Stimulated activated CD4-positive, alpha-beta T cell treated with anti-CD3 and anti-CD28 coated beads, Interleukin-2, amount 100 ng/mL, for 4 hours (primary cell): ENCODE measurements at places on chromosomes 5 and 9.

DNA sequence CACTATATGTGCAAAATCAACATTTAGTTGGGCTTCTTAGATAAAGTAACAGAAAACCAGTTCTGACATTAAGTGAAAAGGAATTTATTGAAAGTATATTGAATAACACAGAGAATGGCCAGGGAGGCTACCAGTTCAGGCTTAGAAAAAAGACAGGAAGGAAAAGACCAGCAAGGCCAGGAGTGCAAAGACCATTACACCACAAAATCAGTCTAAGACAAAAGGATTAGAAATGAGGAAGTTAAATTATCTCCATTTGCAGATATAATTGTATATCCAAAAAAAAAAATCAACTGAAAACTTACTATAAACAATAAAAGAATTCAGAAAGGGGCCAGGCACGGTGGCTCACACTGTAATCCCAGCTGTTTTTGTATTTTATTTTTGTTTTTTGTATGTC, 4.8 kb upstream of the TEX10 start:
- no peak for DNase-seq

GRCh38 chr9:99807276-99807852, 14.3 kb upstream of the NR4A3 start:
- peak; percentile 54 for DNase-seq

- DNase-seq = no peak
These were observed 57.8 kb downstream of the IZUMO3 start for GRCh38 chr9:24487946-24488345.

- DNase-seq = no peak
These were observed 43.8 kb downstream of the ACTL7B start for GRCh38 chr9:108811944-108812343.

- DNase-seq = no peak
These were observed 1267.5 kb upstream of the CDH9 start for GRCh38 chr5:28305891-28306290.

GRCh38 chr9:37966412-37967013, 62.6 kb upstream of the SLC25A51 start:
- DNase-seq = no peak

- no peak for DNase-seq
These were observed 40.0 kb downstream of the CDK5RAP2 start for GRCh38 chr9:120539951-120540350.

- no peak for DNase-seq
These were observed 38.9 kb downstream of the PAM start for GRCh38 chr5:102794047-102794446.

DNA sequence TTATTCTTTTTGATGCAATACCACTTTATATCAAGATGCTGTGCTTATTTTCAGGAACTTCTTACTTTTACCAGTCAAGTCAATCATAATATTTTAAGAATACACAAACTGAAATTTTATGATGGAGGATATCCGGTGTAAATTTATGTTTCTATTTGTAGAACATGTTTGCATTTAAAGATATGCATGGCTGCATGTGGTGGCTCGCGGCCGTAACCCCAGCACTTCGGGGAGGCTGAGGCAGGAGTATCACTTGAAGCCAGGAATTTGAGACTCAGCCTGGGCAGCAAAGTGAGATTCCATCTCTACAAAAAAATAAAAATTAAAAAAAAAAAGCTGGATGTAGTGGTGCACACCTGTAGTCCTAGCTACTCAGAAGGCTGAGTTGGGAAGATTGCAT, 73.5 kb upstream of the ALDH1A1 start:
- DNase-seq = no peak

- DNase-seq = no peak
These were observed 567.1 kb downstream of the CSNK1G3 start for GRCh38 chr5:124079062-124079461.

DNA sequence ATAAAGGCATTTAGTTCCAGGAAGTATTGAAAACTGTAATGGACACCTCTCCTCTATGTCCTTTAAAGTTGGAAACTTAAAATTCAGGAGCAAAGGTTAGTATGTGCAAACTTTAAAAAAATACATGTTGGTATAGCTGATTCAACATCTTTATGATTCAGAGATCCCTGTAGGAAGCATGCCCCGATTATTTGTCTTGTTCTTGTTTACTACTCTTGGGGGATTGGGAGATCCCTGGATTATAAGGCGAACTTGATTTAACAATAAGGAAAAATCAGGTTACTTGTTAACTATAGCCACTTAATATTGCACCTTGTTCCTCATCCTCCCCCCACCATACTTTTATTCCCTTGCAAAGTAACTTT, 1.7 kb downstream of the F2RL1 start:
- no peak for DNase-seq

DNA sequence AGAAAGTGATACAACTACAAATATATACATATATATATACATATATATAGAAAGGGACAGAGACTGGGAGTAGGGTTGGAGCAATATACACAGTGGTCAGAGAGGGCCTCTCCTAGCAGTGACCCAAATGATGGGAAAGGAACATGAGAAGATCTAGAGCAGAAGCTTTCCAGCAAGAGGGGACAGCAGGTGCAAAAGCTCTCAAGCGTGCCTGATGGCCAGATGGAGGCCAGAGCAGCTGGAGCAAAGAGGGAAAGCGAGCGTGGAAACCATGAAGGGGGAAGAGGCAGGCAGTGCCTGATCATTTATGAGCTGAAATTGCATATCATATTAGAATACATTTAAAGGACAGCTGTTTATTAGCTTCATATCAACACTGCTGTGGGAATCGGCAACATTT, 7.6 kb upstream of the GRPEL2 start:
- no peak for DNase-seq

DNA sequence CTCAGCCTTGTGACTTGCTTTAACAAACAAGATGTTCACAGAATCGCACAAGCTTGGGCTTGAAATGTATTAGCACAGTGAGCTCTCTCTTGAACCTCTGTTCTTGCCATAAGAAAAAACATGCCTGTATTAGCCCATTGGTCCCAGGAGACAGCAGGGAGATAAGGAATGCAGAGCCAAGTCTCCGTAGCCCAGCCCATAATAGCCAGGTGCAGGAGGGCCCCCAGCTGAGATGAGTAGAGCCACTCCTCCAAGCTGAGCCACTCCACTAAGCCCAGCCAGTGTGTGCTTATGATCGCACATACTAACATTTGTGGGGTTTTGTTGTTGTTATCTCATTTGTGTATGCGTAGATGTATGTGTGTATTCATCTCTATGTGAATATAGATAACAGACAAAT, 21.6 kb upstream of the SVEP1 start:
- no peak for DNase-seq

GRCh38 chr5:135594416-135594960, 15.7 kb upstream of the CXCL14 start:
- no peak for DNase-seq

DNA sequence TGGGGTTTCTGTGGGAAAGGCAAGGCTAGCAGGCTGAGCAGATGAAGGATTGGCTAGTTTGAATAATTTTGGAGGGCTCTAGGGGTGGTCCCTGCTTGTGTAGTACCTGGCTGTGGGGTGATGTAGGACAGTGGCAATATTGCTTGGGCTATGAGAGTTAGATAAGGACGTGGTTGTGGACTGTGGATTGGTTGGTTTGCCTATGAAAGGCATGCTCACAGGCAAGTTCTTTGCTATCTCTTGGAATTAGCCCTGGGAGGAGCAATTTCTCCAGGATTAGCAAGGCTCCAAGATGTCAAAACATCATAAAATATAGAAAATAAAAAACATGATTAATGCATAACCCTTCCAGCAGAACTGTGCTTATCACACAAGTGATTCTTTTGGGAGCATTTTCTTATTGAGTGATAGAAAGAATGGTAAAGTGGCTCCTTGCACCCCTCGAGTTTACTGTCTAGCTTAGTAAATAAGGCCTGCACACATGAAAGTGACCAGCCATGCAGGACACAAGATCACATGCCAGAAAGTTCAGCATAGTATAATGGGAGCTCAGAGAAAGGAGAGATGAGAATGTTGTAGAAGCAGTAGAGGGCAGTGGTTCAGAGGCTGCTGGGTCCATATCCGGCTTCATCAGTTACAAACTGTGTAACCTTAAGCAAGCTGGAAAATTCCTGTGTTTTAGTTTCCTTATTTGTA, 13.8 kb downstream of the AOPEP start:
- DNase-seq = no peak

GRCh38 chr9:136189394-136190236, 15.3 kb downstream of the LHX3 start:
- no peak for DNase-seq

- DNase-seq = no peak
These were observed 23.9 kb downstream of the IRX2 start for GRCh38 chr5:2727550-2727949.
